Dorsolateral prefrontal cortex (tissue), 122 donors: ENCODE measurements at places on chromosomes 16 and 17. TPM values are rescaled to one million over a fixed set of nuclear protein-coding genes. Genes with fewer than 3 reads are reported as not detected.

DRG2 gene
- total RNA-seq = 46.4 TPM

LLGL1 gene
- 48.7 TPM for total RNA-seq

MYH1 gene
- 0.42 TPM for total RNA-seq

KRT20 gene
- not detected for total RNA-seq

CBFA2T3 gene
- 16.1 TPM for total RNA-seq

TNFSF12 gene
- 54.8 TPM for total RNA-seq

ASGR2 gene
- 0.77 TPM for total RNA-seq

NUDT16L1 gene
- total RNA-seq = 47.2 TPM

HS3ST6 gene
- not detected for total RNA-seq

PRSS21 gene
- total RNA-seq = 0.81 TPM

TP53TG3F gene
- not detected for total RNA-seq

TPPP3 gene
- 54.7 TPM for total RNA-seq

ZFPM1 gene
- total RNA-seq = 8.4 TPM

OR1A1 gene
- total RNA-seq = 0.17 TPM

ZFP1 gene
- 41.0 TPM for total RNA-seq

ATAD5 gene
- 2.3 TPM for total RNA-seq

RDM1 gene
- 1.2 TPM for total RNA-seq

DNAI2 gene
- total RNA-seq = not detected

PDP2 gene
- total RNA-seq = 29.1 TPM

GCGR gene
- not detected for total RNA-seq

YBX2 gene
- 3.8 TPM for total RNA-seq
